ENCODE measurements at places on chromosomes 2 and 18. TPM values are rescaled to one million over a fixed set of nuclear protein-coding genes. Genes with fewer than 3 reads are reported as not detected.

- DNase-seq = no peak
Observed at GRCh38 chr18:75344161-75344560, 83.3 kb downstream of the SMIM21 start.

GRCh38 chr18:52577795-52578194, 237.8 kb downstream of the DCC start:
- no peak for DNase-seq

GRCh38 chr2:220125551-220125950, 498.1 kb downstream of the SLC4A3 start:
- no peak for DNase-seq

NETO1 gene
- total RNA-seq = 7.1 TPM
